ENCODE measurements at places on chromosomes 11 and 22.
A peak's percentile ranks its signal among the peaks of the same experiment; 100 is the strongest.

GRCh38 chr11:127226949-127227348 is 226.4 kb upstream of the KIRREL3 start:
- no peak for DNase-seq

DNA sequence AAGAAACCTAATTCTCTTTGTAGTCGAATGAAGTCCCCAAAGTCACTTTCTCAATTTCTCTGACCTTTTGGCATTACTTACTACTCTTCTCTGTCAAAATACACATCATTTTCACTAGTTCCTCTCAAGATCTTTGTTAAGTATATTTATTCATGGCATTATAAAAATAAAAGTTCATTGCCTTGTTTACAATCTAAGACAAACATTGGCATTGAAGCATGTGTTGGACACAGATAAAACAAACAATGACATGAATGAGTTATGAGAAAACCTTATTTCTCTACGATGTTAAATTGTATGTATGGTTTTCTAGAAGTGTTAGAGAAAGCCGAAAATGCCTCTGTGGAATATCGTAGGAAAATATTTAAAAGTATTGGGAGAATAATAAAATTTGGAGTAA is 8.6 kb upstream of the OR51G1 start:
- no peak for DNase-seq

DNA sequence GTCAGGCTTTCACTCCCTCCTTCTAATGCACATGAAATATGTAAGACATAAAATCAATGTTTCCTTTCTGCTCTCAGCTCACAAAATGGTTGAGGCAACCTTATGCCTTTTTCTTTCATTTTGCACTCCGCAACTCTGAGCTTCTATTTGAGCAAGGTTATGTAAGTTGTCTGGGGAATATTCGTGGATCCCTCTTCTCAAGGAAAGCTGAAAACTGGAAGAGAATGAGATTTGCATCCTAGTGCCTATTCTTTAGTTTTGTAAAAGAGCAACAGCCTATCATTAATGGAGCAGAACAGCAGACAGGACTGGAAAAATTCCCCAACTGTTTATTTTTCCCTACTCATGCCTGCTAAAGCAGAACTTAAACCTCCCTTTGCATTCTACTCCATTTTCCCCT is 141.7 kb downstream of the FAM76B start:
- DNase-seq, result no peak

DNA sequence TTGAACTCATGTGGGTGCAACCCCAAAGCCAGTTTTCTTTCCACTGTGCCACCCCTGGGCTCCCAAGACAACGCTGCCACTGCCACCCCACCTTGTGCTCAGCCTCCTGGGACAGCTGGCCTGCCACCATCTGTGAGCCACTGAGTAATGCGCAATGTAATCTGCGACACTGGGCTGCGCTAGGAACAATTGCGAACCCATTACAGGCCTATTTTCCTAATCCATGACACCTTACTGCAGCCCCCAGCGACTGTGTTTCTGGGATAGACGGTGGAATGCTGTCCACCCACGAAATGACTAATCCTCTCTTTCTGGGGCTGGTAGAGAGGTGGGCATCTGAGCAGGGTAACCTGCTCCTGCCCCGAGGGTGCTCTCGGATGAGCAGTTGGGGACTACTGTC is 22.2 kb downstream of the FLRT1 start:
- DNase-seq, result no peak

DNA sequence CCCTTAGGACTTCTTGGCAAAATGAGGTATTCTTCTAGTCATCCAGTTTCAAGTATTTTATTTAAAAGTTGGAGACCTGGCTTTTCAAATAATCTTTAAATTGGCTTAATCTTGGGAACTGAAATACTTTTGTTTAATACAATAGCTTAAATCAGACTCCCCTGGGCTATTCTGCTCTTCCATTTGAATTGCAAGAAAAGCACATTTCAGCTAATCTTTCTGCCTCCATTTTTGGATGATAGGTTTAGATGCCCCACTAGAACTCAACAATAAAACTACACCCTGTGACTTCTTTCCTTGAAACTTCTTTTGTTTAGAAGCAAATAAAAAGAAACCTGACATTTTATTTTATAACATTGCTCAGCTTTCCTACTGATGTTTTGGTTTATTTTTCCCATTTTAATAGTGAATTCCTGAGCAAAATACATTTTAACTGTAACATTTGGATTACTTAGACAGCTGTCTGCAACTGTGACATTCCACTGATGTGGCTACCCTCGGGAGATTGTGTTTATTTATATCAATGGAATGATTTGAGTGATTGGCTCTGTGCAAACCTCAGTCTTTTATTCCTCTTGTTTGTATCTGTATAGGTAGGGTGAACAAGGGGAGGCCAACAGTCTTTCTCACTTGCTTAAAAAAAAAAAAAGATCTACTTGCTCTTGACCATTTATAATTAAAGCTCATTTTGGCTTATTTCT is 1045.8 kb upstream of the CNTN5 start:
- DNase-seq, result no peak

- no peak for DNase-seq
These were observed 25.5 kb upstream of the TIMP3 start for GRCh38 chr22:32775957-32776356.

GRCh38 chr11:19365743-19366410 is 125.1 kb upstream of the E2F8 start:
- no peak for DNase-seq

GRCh38 chr11:115498354-115498753 is 5.9 kb downstream of the CADM1 start:
- peak; percentile 64 for DNase-seq

DNA sequence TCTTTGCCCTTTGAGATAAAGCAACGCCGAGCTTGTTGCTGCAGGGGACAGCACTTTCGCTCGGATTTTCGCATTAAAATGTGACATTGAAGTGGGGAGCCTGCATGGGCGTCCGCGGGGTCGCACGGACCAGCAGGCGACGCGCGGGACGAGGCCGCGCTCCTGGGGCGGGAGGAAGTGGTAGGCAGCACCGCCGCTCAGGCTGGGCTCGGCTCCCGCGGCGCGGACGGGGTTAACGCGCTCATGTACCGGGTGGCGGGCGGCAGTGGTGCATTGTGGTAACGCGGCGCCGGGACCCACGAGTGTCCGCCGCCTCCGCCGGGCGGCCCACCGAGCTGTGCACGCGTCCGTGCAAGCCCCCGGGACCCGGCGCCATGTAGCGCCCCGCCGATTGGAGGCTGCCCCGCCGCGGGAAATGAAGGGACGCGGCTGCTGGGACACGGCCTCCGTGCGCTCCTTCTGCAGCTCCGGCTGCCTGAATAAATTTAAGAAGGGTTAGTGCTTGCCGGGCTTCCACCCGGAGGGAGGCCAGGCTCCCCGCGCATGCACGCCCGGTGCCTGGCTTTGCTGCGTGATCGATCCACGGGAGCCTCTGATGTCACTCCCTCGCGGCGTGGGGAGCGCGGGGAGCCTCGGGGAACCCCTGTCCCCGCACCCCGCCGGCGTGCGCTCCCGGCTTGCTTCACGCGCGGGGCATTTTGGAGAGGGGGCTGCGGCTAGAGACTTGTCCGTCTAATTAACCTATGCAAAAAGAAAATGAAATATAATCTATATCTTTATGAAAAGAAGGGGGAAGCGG is 127.7 kb downstream of the OSBP2 start:
- no peak for DNase-seq

DNA sequence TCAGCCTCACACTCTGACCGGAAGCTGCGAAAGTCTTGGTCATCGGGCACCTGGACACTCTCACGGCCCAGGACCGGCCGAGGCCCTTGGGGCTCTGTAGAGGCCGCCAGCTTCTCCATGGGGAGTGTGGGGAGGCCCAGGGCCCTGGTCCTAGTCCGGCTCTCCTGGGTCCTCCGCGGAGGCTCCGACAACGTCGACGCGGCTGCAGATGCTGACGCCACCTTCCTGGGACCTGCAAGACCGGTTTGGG is 12.9 kb downstream of the STARD10 start:
- peak; percentile 24 for DNase-seq

GRCh38 chr22:48798281-48799226 is 1029.1 kb downstream of the BRD1 start:
- no peak for DNase-seq

DNA sequence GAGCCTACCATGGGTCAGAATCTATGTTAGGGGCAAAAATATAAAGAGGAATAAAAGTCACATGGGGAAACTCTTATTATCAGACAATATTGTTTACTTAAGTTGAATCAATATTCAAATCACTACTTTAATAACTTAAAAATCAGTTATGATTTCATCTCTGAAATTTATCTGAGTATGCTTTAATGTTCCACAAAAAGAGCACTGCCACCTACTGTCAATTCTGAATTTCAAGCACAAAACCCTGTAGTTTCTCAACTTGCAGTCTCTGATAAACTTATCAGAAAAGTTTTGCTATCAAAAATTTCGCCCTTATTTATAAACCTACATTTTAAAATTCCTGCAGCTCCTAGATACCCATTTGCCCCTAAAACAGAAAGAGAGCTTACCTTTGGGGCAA is 47.3 kb downstream of the RDX start:
- DNase-seq, result no peak

DNA sequence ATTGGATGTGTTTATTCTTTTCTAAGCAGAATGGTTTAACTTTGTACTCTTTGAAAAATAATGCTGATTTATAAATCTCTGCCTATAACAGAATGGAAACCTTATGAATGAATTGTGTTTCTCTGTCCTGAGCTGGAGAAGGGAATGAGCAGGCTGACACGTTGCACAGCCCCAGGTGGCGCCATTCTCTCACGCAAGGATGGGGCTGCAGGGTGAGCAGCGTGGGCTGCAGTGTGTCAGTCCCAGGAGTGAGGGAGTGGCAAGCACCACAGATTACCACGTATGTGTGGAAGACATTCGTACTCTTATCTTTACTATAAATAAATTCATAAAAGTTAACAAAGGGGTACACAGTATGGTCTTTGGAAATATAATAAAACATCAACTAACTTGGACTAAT is 33.4 kb downstream of the FDX1 start:
- DNase-seq, result peak; percentile 16

- no peak for DNase-seq
These were observed 21.6 kb upstream of the RIC3 start for GRCh38 chr11:8190431-8190830.

- DNase-seq, result no peak
These were observed 95.2 kb downstream of the ABTB2 start for GRCh38 chr11:34262531-34263081.

GRCh38 chr11:125625630-125626287 is 796 bp downstream of the CHEK1 start:
- peak; percentile 96 for DNase-seq

- DNase-seq, result no peak
These were observed 114.7 kb upstream of the OR4B1 start for GRCh38 chr11:48101958-48102357.

DNA sequence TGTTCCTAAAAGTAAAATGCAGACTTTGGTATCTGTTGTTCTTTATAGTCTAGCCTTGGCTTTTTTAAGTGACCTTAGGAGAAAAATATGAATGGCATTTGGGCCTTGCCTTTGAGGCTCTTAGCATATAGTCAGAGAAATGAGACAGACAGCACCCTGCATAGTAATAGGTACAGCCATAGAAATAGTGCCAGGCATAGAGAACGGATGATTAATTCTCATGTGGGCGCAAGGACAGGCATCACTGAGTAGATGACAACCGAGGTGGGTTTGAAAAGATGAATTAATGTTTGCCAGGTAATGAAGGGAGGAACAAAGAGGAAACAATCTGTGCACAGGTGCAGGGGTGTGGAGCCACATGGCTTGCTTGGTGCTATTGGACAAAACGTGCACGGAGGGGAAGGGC is 90.5 kb downstream of the BMAL1 start:
- DNase-seq, result no peak

- DNase-seq, result no peak
These were observed 5.3 kb upstream of the CDC42BPG start for GRCh38 chr11:64849598-64850356.

DNA sequence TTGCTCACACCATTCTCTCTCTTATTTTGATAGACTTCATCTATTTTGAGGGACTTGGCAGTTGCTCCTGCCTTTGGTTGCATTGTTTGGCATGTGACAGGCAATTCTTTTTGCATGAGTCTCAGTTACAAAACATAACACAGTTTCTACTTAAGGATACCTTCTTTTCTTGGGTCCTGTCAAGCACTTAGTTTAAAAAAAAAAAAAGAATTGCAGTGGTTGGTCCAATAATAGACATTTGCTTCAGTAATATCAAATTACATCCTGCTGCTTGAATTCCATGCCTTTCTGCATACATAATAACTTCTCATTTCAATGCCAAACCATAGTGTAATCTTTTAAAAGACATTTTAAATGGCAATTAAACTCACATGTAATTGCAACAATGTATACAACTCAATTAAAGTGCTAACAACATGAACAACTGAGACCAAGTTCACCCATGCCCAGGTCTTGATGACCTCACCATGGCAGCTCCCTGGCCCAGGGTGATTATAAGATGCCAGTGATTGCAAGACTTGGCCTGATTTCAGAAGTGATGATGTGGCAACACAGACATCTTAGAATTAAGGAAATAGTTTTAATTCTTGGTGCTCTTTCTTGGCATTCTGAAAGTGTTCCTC is 32.2 kb upstream of the PLET1 start:
- no peak for DNase-seq

- DNase-seq, result no peak
These were observed 645.7 kb upstream of the TENM4 start for GRCh38 chr11:80086496-80087055.

DNA sequence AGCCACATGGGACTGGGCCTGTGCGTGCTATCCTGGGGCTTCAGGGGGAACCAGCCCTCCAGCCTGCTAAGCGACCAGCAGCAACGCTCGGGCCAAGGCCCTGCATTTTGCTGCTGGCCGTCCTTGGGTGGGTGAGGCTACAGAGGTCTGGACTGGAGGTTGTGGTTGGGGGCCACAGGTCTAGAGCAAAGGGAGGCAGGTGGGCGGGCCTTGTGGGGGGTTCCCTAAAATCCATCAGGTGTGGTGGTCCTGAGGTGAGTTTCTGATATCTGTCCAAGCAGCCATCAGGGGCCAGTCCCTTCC is 34.7 kb downstream of the PPM1F start:
- no peak for DNase-seq

DNA sequence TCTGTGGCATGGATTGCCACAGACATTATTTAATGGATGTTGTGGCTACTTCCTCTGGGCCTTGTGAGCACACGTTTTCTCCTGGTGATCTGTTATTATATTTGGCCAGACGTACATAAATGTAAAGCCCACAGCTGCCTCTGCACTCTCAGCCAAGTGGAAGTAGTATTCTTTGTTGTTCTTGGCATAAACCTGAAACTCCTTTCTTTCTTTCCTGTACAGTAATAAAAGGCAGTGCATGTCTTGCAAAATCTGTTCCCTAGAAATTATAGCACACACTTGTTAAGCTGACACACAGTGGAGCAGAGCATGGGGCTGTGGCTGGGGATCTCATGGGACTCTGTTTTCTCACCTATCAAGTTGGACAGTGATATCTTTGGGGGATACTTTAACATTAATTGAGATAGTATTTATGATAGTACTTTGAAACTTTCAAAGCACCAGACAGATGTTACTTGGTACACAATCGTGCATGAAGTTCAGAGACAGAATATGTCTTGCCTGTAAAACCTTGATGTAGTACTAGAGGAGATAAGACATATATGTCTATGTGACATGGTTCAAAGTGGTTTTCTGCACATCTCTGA is 20.9 kb downstream of the PANX1 start:
- DNase-seq, result no peak

- DNase-seq, result no peak
These were observed 321.1 kb downstream of the AASDHPPT start for GRCh38 chr11:106398502-106399075.

All from NCI-H1105 (cell line).